ENCODE measurements at places on chromosomes 16 and 17.

DNA sequence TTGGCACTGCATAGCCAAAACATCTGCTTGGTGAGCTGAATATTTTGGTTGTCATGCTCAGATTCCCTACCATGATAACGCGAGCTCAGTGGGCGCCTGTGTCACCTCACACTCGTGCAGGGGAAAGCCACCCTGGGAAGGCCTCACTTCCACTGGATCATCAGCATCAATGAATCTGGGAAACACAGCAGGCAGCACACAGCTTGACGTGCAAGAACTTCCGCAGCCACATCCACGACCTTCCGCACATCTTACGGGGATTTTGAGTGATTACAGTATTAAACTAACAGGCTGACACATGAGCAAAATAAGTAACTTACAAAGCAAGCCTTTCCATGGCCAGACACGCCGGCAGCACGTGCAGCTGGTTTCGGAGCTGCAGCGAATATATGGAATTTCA, 54.7 kb upstream of the FOXF1 start:
- no peak for DNase-seq

GRCh38 chr17:55510986-55511721, at the start of gene SMIM36:
SMIM36 (minus strand) TSS chr17:55511452.
- DNase-seq: no peak

GRCh38 chr17:3788200-3788599, 12.8 kb downstream of the ITGAE start:
- no peak for DNase-seq

DNA sequence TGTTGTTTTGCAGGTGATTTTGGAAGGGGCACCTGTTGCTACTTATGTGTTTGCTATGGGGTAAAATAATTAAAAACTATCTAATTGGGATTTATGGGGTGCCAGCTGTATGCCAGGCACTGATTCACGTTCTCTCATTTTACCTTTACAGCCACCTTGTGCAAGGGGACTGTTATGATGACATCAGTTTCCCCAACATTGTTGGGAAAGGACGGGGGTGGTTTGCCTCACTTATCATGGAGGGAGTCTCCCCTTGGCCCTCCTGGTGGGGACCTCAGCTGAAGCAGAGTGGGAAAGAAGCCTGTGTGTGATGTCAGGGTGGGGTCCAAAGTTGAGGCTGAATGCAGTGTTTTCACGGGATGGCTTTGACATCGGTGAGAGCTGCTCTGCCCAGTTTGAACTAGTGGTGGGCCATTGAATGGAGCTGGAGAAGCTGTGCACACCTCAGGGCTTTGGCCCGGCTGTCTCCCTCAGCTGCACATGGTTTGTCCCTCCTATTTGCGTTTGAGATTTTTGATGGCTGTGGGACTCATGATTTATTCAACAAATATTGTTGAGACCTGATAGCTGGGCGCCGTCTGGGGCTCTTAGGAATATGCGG, 36.1 kb downstream of the CMIP start:
- no peak for DNase-seq

- no peak for DNase-seq
Measured at GRCh38 chr16:55476625-55477533, 2.1 kb upstream of the MMP2 start.

DNA sequence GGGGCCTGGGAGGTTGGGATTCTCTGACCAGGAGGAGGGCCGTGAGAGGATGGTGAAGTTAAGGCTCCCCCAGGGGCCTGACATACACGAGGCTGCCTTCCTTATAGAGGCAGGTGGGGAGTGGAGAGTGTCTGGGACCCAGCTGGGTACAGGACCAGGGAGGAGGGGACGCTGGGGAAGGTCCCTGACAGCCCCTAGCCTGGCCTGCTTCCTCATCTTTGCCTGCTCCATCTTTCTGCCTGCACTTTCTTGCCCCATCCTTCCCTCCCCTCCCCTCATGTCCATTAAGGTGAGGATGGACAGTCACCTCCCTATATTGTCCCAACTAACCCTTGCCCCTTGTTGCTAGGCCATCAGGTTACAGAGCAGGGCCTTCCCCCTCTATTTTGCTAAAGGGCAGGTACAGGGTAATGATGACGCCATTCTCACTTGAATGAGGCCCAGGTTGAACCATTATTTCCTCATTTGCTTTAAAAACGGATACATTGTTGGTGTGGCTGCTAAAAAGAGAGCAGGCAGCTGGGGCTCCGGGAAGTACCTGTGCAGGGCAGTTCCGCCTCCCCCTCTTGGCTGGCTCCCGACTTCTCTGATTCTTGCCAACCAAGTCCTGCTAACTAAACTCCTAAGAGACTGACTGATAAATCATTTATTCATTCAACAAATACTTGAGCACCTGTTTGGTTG, 1.3 kb downstream of the C17orf99 start:
- no peak for DNase-seq

- DNase-seq: no peak
Measured at GRCh38 chr16:78460428-78460827, 361.0 kb downstream of the WWOX start.

- DNase-seq: no peak
Measured at GRCh38 chr17:18280249-18280648, 19.8 kb downstream of the MIEF2 start.

DNA sequence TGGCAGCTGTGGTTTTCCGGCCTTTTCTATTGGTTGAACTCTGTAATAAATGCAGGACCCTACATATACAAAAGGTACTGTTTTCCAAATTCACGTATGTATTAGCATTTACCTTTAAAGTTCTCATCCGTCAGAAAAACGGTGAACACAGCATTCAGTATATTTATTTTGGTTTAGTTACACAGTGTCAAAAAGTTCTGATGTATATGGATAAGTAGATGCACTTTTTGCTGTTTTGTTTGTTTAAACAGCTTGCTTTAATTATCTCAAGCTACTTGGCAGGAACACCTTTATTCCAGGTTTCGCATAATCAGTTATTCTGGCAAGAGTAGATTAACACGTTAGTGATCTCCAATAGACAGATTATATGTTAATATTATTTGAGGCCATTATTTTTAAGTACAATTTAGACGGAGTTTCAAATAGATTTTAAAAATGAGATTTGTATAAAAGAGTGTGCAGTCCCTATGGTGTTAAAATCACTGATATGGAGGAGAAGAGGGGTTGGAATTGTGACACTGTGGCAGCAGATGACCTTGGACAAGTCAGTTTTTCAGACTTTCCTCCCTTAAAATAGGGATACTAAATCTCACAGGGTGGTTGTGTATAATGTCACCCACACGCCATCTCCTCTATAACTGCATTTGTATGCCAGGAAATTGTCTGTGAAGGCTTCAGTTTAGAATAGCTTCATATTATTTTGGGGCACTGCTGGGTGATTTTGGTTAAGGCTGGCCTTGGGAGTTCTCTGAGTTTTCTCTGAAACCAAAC, 2.1 kb downstream of the HERPUD1 start:
- no peak for DNase-seq

DNA sequence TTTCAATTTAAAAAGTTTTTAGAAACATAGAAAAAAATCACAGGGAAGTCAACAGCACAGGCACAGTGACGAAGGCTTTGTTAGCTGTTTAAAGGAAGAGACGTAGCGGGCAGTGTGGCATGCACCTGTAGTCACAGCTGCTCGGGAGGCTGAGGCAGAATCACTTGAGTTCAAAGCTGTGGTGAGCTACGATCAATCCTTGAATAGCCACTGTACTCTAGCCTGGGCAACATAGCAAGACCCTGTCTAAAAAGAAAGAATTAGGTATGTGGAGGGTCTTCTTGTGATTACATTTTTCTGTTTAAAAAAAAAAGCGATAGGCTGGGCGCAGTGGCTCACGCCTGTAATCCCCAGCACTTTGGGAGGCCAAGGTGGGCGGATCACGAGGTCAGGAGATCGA, 50.1 kb downstream of the FOXK2 start:
- no peak for DNase-seq

DNA sequence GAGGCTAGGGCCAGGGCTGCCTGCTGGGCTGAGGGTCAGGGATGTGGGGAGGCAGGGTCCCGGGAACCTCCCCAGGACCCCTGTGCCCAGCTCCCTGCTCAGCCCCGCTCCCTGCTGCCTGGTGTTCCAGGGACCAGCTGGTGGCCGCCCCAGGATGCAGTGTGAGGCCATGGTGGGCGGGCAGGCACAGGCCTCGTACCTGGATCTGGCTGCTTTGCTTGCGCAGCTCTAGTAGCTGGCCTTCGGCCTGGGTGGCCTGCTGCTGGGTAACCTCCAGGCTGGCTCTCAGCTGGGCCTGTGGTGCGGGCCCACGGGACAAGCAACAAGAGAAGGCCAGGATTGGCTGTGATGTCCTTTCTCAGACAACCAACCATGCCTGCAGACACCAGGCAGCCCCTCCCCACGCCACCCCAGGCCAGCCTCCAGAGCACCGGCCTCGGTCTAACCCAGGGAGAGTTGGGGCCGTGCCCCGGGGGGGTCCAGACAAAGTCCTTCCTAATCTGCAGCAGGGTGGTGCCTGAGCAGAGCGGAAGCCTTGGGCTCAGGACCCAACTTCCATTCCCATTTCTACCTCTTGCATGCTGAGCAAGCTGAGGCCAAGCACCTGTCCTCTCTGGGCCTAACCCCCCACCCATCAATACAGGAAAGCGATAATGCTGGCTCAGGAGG, 4.1 kb downstream of the TRIM65 start:
- DNase-seq: no peak

DNA sequence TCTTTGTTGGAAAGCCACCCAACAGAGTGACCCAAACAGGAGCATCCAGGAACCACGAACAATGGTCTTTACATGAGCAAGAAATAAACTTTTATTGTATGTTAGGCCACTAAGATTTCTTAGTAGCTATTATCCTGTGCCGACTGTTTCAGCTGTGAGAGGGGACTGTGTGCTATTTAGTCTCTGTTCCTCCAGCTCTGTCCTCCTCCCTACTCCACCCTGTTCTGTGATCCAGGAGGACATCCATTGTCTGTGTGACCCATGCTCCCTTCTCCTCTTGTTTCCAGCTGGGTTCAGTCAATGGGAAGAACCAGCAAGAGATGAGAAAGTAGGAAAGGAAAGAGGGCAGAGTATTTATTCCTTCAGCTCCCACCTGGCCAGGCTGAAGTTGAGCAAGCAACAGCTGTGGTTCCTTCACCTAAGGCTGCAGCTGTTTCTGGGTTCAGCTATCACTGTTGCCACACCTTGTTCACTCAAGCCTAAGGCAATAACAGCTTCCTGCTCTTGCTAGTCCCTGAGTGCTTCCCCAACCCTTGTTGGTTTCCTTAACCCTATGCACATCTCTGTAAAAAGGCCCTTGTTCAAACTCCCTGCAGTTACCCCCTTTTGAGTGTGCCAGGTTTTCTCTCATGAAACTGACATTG, 14.9 kb upstream of the B4GALNT2 start:
- DNase-seq: no peak

- DNase-seq: no peak
Measured at GRCh38 chr17:53765609-53766008, 57.1 kb upstream of the KIF2B start.

DNA sequence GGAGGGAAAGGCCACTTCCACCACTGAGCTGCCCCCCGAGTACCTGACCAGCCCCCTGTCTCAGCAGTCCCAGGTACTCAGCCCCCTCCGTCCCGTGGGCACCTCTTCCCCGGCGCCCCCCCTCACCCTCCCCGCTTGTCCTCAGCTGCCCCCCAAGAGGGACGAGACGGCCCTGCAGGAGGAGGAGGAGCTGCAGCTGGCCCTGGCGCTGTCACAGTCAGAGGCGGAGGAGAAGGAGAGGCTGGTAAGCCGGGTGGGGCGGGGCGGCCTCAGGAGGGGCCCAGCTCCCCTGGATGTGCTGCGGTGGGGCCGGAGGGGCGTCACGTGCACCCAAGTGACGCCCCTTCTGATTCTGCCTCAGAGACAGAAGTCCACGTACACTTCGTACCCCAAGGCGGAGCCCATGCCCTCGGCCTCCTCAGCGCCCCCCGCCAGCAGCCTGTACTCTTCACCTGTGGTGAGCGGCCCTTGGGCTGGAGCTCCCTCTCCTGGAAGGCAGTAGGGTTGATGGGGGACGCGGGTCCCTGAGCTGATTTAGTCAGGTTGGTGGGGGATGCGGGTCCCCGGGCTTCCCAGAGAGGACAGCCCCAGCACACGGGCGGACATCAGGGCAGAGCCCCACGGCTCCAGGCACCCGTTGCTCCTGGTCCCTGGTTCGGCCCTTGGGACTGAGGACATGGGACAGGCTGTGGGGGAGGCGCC, 9.5 kb upstream of the MRPL12 start:
- DNase-seq: no peak

DNA sequence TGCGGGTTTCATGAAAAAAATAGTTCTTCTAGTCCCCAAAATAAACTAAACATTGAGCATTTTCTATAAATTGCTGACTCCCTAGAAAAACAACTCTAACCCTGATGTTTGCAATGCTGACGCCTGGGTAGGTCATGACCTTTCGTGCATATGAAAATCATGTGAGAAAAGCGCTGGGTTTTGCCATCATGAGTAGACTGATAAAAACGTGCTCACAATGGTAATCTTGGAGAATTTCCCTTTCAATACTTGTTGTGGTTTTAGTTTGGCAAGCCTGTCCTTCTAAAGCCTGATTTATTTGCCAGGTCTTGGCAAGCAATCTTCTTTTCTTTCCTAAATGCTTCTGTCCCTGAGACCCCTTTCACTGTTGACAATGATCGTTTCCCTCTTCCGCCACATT, 4.0 kb upstream of the CLEC10A start:
- no peak for DNase-seq

DNA sequence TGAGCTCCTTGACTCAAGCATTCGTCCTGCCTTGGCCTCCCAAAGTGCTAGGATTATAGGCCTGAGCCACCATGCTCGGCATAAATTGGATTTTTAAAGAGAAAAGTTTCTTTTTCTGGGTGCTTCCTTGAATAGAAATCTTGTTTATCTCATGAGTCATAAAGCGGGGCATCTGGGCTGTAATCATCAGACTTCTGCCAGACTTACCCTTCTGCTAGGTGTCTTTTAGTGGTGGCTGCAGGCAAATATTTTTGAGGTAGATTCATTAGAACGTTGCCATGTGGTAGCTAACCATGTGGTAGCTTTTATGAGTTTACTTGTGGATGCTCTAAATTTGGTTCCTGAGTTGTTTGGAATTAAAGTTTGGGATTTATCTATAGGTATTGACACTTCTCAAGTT, 13.4 kb downstream of the PGS1 start:
- DNase-seq: no peak

GRCh38 chr17:17605083-17605728, 13.7 kb upstream of the PEMT start:
- no peak for DNase-seq

GRCh38 chr17:65565559-65565958, 4.1 kb upstream of the AXIN2 start:
- no peak for DNase-seq

DNA sequence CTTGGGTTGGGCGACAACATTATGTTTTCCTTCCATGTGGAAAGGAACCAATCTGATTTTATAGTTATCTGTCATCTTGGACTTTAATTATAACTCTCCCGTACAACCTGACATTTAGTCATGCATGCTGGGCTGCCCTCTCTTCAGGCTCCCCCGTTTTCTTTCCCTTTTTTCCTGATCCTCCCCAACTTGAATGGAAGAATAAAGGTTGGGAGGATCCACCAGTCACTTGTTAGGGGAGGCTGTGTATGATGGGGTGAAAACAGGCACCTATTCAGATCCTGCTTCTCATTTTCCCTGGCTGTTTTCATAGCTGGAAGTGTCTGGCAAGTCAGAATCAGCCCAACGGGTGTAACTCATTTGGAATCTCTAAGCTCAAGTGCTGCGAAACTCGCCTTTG, 267.2 kb upstream of the SALL1 start:
- DNase-seq: no peak

All from esophagus squamous epithelium (tissue), 5 donors.